Stimulated activated CD4-positive, alpha-beta T cell treated with anti-CD3 and anti-CD28 coated beads, Interleukin-1b, Interleukin-23, amount 100 ng/mL, for 1 hour (primary cell): ENCODE measurements at places on chromosomes 16 and 17.

- DNase-seq, result no peak
These were observed 534 bp downstream of the GPATCH8 start for GRCh38 chr17:44502598-44503146.

DNA sequence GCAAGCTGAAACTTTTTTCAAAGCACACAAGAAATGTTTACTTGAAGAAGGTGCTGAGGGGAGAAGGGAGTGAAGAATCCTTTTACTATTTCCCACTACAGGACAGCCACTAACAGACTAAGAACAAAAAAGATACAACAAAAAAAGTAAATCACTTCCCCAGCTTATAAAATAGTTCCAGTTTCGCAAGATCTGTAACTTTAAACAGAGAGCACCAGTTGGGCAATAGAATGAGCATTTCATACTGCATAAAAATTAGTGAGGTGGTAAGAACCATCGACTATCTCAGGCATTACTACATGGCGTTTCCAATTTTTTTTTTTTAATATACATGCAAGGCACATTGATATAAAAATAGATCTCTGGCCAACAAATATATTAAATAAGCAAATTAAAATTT, 11.1 kb downstream of the CRYBA1 start:
- no peak for DNase-seq

GRCh38 chr17:65156185-65156834, 19.1 kb downstream of the RGS9 start:
- DNase-seq, result no peak

DNA sequence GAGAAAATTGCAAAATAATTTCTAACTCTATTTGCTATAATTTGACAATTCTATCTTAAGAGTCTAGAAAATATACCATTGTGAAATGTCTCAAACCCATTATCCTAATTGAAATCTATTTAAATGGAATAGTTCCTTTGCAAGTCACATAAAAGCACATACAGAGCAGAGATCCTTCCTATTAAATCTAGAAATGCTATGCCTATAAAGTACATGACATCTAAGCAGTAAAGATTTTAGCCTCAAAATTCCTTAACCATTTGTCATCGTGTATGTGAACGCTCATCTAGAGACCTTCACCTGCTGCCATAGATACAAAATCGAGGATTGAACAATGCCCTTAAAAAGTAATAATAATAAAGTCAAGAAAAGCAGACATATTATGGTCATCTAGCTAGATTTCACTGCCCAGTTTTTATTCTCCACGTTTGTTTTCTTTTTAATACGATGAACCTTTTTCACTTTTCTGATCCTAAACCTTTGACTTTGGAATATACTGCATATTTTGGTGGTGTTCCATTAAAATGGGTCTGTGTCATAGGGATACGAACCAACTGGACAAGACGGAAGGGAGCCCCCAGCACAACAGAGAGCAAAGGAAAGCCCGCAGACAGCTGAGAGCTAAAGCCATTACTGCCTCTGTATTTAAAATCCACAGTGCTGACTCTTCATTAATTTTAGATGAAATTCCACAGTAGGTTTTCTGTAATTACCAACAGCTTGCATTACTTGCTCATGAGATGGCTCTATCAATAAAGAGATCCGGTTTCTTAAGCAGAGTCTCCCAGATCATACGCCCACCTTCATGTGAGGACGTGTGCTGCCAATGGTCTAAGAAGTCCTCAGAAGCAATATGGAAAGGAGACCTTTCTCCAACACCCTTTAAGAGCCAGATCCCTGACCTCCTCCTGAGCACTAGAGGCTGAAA, 17.6 kb downstream of the TEX2 start:
- no peak for DNase-seq

DNA sequence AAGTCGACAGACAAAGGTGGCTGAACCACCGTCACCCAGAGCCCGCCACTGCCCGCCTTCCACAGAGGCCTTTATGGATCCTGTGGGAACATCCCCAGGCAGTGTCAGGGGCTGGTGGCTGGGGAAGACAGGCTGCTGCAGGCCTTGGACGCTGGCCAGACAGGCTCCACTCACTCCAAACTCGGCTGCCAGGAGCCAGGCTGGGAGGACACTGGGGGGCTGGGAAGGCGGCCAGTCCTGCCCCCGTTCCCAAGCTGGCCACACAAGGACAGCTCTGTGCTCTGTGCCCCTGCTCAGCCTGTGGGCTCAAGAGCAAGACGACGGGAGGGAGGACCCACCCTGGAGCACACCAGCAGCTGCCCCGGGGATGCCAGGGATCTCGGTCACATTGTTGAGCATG, 7.6 kb upstream of the LCAT start:
- no peak for DNase-seq

DNA sequence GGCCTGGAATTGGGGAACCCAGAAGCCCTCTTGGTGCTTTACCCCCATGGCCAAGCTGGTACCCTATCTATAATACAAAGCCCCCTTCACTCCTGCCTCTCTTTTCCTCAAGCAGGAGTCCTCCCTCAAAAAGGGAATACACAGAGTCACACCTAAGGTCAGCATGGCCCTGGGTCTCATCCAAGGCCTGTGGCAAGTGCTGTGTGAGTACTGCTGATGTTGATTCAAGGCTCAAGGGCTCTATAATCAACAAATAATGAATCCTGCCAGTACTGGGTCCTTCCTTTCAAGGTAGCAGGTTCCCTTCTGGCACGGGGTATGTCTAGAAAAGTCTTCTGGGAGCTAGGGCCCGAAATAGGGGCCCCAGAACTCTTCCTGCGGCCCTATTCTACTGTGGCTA, 187.3 kb downstream of the CYB561 start:
- no peak for DNase-seq

DNA sequence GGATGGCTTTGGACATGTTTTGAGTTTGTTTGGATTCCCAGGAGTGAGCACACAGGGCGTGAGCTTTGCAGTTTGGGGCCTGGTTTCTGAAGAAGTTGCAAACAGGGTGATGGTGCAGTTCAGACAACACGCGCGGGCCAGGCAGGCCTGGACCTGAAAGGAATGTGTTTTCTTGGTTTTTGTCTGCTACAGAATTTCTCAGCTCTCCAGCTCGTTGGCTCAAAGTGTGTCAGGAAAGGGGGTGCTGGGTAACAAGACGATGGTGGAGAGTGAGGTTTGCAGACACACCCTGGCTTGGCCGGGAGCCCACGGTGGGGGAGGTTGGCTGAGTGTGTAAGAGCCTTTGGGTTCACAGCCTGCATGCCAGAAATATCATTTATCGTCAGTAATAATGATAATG, 82.3 kb downstream of the CMIP start:
- DNase-seq, result no peak

GRCh38 chr16:79950932-79951719, 350.6 kb upstream of the MAF start:
- no peak for DNase-seq

GRCh38 chr16:6803176-6803575, 529.5 kb upstream of the RBFOX1 start:
- DNase-seq, result no peak

- DNase-seq, result no peak
These were observed 169.7 kb upstream of the ZFHX3 start for GRCh38 chr16:73217654-73218053.
